ENCODE measurements at places on chromosomes 11 and 22. TPM values are rescaled to one million over a fixed set of nuclear protein-coding genes. Genes with fewer than 3 reads are reported as not detected.
A peak's percentile ranks its signal among the peaks of the same experiment; 100 is the strongest.

The OR8D1 gene
- total RNA-seq = not detected

The CNGA4 gene
- total RNA-seq = not detected

The ACER3 gene
- total RNA-seq = 9.7 TPM

The CCDC116 gene
- total RNA-seq = 0.43 TPM

The PLAAT5 gene
- 0.32 TPM for total RNA-seq

The LPXN gene
- 4.4 TPM for total RNA-seq

The TMEM191C gene
- total RNA-seq = 1.7 TPM

The GNAZ gene
- total RNA-seq = 2.2 TPM

The NXPE2 gene
- 0.22 TPM for total RNA-seq

DNA sequence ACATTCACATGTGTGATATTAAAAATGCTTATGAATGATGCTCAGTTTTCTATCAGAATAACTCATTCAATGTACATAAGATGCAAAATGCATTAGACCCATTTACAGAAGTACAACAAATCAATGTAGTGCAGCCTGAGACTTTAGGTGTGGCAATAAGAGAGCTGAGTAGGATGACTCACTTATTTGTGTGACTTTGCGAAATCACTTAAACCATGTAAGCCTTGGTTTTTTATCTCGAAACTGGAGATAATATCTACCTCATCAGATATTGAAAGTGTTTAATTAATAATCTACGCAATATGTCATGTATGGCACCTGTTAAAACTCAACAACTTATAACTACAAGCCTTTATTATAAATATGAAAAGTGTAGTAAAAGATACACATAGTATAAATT lies 105.7 kb upstream of the LUZP2 start:
- no peak for DNase-seq

DNA sequence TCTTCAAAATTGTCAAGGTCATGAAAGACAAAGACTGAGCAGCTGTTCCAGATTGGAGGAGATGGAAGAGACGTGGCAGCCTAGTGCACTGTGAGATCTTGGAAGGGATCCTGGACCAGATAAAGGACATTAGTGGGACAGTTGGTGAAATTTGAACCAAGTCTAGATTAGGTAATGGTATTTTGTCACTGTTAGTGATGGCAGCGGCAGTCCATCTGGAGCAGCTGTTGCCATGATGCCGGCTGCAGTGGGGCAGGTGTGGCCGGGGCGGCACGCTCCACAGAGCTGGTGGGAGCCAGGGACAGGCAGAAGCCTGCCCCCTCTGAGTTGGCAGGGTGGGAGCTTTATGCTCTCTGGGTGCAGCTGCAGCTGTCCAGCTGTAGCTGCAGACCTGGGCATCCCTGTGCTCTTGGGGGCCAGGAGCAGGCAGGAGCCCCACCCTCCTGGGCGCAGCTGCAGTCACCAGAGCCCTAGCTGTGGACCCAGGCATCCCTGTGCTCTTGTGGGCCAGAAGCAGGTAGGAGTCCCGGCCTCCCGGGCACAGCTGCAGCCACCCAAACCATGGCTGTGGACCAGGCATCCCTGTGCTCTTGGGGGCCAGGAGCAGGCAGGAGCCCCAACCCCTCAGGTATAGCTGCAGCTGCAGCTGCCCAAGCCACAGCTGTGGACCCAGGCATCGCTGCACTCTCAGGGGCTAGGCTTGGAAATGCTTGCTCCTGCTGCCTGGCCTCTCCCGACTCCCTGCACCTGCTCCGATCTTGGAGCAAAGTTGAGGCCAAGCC lies 20.7 kb downstream of the DIXDC1 start:
- no peak for DNase-seq

- no peak for DNase-seq
These were observed 282.6 kb downstream of the CADM1 start for GRCh38 chr11:115221461-115222069.

GRCh38 chr11:100892886-100893285 lies 205.8 kb downstream of the ARHGAP42 start:
- DNase-seq = no peak

DNA sequence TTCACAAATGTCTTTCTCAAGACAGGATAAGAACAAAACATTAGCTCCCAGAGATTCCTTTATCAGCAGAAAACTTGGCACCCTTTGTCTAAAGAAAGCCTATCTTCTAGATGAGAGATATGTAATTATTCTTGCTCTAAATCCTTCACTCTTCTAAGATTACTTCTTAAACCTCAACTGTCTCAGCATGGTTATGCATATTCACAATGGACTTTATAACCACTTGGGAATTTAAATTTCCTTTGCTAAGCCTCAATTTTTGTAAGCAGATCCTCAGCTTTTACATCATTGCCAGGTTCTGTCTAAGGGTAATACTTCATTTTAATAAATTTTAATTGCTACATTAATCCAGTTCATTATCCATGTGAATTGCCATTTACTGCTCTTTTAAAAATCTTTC lies 433.6 kb upstream of the DDI1 start:
- DNase-seq = no peak

GRCh38 chr11:90593099-90593498 lies 370.2 kb upstream of the CHORDC1 start:
- no peak for DNase-seq

- peak; percentile 91 for DNase-seq
These were observed 744 bp downstream of the PACSIN3 start for GRCh38 chr11:47185305-47186075.

DNA sequence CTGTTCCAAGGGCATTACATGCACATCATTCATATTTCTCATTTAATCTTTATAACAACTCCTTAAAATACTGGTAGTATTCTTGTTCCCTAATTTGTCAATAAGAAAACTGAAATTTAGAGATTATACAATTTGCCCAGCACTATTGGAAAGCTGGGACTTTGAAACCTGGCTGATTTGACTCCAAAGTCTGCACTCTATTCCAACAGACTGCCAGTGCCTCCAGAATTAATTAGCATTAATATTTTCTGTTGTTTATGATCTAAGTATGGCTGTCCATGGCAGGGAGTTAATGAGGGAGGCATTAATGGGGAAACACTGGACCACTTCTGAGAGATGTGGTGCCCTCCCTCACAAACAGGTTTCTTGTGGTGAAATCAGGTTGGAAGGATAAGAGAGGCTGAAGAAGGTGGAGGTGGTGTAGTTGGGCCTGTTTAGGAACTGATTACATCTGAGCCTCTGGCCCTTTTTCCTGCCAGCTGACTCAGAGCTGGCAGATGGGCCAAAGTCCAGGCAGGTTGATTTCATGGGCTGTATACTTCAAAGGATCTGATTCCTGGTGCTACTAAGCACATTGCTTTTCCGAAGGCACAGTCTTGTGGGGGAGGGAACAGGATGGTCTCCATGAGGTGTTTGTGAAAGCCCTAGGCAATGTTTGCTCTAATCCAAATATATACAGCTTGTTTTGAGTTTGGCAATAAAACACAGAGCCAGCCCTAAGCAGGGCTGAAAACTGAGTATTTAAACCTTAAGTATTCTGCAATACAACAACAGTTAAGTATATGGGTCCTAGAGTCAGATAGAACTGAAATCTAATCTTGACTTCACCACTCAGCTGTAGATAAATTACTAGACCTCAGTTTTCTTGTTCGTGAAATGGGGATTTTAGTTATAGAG lies 21.0 kb upstream of the RAB30 start:
- DNase-seq = no peak

DNA sequence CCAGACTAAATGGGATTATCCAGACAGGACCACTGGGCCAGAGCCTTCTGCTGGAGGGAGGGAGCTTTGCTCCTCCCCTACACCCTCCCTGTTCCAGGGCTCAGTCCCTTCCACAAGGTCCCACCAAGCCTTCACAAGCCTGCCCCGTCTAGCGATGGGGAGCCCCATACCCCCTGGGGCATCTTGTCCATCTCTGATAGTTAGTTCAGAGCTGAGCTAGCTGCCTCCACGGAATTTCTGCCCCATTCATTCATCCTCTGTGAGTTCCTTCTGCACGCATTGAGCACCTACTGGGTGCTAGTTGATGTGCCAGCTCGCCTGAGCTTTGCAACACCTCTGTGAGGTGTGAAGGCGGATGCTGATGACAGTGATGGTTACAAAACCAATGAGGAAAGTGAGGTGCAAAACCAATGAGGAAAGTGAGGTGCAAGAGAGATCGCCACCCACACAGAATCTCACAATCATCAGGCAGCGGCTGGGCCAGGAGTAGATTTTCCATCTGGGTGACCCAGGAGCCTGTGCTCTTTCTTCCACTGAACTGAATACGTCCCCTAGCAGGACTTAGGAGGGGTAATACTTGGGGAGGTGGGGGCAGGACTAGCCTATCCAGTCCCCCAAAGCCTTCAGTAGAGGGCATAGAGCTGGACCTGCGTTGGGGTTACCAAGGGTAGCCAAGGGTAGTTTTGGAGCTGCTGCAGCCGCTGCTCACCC lies 21.5 kb upstream of the CBX7 start:
- peak; percentile 71 for DNase-seq

- DNase-seq = peak; percentile 80
These were observed 10.1 kb downstream of the CHST1 start for GRCh38 chr11:45655347-45655756.

- DNase-seq = no peak
These were observed 782.5 kb downstream of the ETS1 start for GRCh38 chr11:127804747-127805400.

GRCh38 chr11:117443266-117444186 lies 115.9 kb downstream of the CEP164 start:
- DNase-seq = no peak

DNA sequence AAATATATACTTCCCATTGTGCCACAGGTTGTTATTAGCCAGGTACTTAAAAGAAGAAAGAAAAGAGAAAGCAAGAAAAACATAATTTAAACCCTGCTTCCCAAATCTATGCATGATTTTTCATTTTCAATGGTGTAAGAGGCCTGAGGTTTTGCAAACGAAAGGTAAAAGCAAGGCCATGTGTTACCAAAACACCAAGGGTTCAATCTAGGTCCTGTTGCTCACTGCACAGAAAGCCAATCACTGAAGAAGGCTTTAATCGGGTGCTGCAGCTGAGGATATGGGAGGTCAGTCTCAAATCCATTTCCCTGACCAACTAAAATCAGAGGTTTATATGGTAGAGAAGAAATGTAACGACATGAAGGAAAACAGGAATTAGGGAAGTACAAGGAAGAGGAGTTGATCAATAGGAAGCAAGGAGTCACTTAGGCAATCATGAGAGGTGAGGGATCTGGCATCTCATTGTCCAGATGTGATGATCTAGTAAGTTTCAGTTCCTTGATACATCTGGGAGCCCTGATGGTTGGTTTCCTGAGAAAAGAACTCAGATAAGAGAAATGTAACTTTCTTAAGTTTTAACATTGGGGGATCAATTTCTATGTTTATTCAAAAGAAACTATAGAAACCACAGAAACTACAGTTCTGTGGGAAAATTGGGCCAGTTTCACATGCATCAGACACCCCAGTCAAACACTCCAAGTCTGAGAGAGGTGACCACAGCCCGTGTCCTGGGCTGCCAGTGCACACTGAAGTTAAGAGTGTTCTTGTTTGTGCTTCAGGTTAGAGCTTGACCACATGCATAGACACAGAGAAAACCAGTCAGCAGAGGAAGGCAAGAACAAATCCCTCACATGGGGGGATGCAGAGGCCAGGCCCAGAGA lies 18.1 kb upstream of the DKK3 start:
- DNase-seq = no peak

DNA sequence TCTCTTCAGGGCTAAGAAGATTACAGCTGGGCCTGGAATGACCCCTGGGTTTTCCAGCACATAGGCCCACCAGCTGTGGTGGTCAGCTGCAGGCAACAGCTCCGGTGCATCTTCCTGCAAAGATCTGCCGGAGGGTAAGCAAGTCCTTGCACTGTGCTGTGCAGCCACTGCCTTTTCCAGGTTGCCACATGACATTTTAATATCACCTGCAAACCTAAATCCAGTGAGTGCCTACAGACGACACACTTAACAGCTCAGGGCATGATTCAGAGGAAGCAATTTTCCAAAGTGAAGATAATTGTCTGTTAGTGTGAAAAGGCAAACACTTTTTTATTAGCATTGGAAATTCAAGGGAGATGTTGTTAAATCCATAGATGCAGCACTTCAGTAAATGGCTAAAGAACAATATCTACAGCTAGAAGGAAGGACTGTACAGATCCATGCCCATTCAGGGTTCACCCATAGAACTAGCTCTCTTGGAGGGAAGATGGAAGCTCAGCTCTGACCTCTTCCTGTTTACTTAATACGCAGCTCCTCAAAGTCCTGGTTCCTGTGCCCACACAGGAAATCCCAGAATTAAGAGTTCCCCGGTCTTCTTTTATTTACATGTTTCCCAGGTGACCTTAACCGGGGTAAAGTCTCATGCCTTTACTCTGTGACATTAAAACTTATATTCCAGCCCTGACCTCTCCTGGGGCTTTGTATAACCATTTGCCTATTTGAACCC lies 13.3 kb upstream of the NRIP3 start:
- DNase-seq = no peak

- peak; percentile 72 for DNase-seq
These were observed 2.2 kb downstream of the ARSA start for GRCh38 chr22:50625568-50626313.
